ENCODE measurements at places on chromosomes 13 and 19.

- no peak for DNase-seq
Measured at GRCh38 chr13:110468986-110469495, 92.5 kb downstream of the RAB20 start.

- DNase-seq: no peak
Measured at GRCh38 chr19:34228762-34229161, 25.6 kb upstream of the GARRE1 start.

- no peak for DNase-seq
Measured at GRCh38 chr13:103961784-103962183, 895.6 kb upstream of the SLC10A2 start.

DNA sequence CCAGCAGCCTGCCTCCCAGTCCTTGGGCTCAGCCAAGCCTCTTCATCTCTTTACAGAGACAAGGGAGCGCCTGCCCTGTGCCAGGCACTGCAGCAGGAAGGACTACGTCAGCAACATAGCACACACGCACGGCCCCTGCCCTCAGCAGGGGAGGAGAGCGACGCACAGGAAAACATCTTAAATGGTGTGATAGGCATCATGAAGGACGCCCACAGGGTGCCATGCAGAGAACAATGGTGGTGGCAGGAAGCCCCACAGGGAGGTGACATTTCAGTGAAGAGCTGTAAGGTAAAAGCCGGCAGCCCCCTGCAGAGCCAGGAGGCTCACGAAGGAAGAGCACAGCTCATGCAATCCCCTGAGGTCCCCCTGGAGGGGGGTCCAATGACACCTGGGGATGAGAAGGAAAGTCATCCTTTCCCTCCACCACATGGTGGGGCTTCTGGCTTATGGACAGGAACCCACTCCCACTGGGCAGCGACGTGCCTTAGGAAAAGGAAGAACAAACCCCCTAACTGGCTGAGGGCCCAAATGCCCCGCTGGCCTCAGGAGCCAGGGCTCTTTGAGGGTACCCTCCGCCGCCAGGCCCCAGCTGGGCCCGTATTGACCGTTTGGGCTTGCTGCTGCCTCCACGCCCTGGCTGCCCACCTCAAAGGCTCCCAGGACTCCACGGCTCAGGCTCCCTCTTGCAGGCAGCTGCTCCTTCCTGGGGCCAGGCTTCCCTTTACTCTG lies 37.3 kb upstream of the C13orf42 start:
- no peak for DNase-seq

GRCh38 chr13:72204291-72204690 lies 337.3 kb upstream of the DACH1 start:
- DNase-seq: no peak
